HT1080 (cell line): ENCODE measurements at places on chromosomes 7 and 10.

DNA sequence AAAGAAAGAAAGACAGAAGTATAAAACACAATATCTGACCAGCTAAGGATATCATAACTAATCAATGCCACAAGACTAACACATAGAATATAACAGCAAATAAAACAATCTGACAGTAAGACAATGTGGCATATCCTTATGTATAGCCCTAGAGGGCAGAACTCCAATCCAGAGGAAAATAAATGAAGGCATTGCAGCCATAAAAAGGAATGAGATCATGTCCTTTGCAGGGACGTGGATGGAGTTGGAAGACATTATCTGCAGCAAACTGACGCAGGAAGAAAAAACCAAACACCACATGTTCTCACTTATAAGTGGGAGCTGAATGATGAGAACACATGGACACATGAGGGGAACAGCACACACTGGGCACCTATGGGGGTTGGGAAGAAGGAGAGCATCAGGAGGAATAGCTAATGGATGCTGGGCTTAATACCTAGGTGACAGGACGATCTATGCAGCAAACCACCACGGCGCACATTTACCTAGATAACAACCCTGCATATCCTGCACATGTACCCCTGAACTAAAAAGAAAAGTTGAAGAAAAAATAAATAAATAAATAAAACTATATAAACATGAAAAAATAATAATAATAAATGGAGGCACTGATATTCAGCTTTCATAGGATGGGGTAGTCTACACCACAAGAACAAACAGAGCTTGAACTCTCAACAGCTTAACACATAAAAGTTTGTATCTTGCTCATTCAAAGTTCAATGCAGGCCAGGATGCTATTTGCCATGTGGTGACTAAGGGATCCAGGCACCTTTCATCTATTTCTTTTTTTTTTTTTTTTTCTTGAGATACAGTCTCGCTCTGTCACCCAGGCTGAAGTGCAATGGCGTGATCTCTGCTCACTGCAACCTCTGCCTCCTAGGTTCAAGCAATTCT, 66.1 kb upstream of the KAT6B start:
- no peak for DNase-seq

- no peak for DNase-seq
Measured at GRCh38 chr10:3692387-3692999, 92.5 kb downstream of the KLF6 start.

DNA sequence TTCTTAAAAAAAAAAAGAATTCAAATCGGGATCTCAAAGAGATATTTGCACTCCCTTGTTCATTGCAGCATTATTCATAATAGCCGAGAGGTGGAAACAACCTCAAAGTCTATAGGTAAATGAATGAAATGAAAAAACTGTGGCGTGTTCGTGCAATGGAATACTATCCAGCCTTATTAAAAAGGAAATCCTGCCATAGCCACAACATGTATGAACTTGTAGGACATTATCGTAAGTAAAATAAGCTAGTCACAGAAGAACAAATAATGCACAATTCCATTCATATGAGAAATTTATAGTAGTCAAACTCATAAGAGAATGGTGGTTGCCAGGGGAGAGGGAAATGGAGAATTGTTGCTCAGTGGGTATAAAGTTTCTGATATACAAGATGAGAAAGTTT, 37.9 kb downstream of the GRK5 start:
- no peak for DNase-seq

- DNase-seq = no peak
Measured at GRCh38 chr10:35933491-35933890, 291.4 kb upstream of the FZD8 start.
